Cardiac atrium fibroblast (primary cell): ENCODE measurements at places on chromosomes 7 and 10. TPM values are rescaled to one million over a fixed set of nuclear protein-coding genes. Genes with fewer than 3 reads are reported as not detected.

EPO gene
- not detected in 2 replicates for total RNA-seq

LIPM gene
- total RNA-seq, result not detected in 2 replicates

ADARB2 gene
- total RNA-seq, result not detected in 2 replicates

TMEM176B gene
- total RNA-seq, result not detected in 2 replicates

SLC13A4 gene
- not detected in 2 replicates for total RNA-seq

CTAGE8 gene
- under 0.01 TPM in 1 of 2 replicates, not detected in the other for total RNA-seq

ADAMTS14 gene
- 0.18 and 1.3 TPM in 2 replicates for total RNA-seq

TMEM229A gene
- total RNA-seq, result 2.1 and 3.2 TPM in 2 replicates

HOXA13 gene
- total RNA-seq, result not detected in 2 replicates

TCAF1 gene
- total RNA-seq, result 102 and 103 TPM in 2 replicates

CLCN1 gene
- not detected in 2 replicates for total RNA-seq

CTAGE15 gene
- not detected in 2 replicates for total RNA-seq

METTL27 gene
- total RNA-seq, result 2.1 and 4.5 TPM in 2 replicates

WDR37 gene
- total RNA-seq, result 7.0 and 13.0 TPM in 2 replicates
